ENCODE measurements at places on chromosomes 11 and 22.

GRCh38 chr11:74646215-74646614 is 53.8 kb downstream of the POLD3 start:
- DNase-seq, result no peak

DNA sequence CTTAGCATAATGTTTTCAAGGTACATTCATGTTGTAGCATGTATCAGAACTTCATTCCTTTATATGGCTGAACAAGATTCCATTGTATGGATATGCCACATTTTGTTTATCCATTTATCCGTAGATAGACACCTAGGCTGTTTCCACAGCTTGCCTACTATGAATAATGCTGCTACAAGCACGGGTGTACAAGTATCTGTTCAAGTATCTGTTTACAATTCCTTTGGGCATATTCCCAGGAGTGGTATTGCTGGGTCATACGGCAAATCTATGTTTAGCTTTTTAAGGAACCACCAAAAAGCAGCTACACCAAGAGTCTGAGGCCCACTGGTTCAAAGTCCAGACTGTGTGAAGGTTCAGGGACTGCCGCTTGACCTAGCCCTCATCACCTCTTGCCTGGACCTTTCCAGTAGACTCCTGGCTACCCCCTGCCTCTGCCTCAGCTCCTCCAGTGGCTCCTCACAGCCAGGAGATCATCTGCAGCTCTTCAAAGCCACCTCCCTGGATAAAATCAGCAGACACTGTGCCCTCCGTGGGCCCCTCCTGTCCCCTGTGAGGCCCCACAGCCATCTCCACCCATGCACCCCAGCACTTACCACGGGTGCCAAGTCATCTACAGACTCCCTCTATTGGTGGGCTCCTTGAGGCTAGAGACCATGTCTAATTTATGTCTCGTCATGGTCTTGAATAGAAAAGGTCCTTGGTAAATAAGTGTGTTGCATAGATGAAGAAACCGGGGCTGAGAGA is 160.3 kb downstream of the MN1 start:
- no peak for DNase-seq

GRCh38 chr11:111570796-111571195 is 30.3 kb downstream of the LAYN start:
- no peak for DNase-seq

- DNase-seq, result no peak
These were observed 249.3 kb downstream of the CASP12 start for GRCh38 chr11:104649002-104649401.

DNA sequence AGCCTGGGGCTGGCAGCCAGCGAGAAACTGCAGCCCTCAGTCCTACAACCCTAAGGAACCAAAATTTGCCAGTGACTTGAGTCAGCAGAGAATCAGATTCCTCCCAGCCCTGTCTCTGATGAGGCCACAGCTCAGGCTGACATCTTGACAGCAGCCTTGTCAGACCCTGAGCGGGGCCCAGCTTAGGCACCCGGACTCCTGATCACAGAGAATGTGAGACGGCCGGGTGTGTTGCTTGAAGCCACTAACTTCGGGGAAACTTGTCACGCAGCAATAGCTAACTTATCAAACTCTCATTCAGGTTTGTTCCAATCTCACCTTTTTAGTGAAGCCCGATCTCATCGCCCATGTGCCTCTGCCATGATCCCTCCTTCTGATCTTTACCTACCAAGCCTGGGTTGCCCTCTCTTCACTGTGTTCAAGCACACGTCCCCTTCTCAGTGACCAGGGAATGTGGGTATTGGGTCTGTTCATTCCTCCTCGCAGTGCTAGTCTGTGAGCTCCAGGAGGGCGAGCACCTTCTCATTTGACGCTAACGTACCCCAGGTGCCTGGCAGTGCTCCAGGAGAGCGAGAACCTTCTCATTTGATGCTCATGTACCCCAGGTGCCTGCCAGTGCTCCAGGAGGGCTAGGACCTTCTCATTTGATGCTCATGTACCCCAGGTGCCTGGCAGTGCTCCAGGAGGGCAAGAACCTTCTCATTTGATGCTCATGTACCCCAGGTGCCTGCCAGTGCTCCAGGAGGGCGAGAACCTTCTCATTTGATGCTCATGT is 280.7 kb downstream of the BRD1 start:
- no peak for DNase-seq

DNA sequence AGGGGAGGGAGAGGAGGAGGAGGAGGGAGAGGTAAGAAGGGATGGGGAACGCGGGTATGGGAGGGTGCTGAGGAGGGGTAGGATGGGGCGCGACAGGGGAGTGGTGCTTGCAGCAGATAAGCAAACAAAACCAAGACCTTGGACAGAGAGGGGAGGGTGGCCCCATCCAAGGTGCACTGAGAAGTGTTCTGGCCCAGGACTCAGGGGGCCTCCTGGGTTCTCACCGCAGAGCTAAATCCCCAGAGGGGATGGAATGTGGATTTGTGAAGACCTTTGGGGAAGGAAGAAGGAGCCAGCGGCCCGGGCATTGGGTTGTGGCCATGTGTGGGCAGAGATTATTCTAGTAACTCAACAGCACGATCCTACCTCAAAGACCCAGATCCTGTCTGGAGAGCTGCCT is 90.9 kb upstream of the LINC01488 start:
- DNase-seq, result no peak

GRCh38 chr11:7381937-7382336 is 103.4 kb upstream of the OLFML1 start:
- no peak for DNase-seq

- no peak for DNase-seq
These were observed 28.5 kb upstream of the RBX1 start for GRCh38 chr22:40922484-40923303.

DNA sequence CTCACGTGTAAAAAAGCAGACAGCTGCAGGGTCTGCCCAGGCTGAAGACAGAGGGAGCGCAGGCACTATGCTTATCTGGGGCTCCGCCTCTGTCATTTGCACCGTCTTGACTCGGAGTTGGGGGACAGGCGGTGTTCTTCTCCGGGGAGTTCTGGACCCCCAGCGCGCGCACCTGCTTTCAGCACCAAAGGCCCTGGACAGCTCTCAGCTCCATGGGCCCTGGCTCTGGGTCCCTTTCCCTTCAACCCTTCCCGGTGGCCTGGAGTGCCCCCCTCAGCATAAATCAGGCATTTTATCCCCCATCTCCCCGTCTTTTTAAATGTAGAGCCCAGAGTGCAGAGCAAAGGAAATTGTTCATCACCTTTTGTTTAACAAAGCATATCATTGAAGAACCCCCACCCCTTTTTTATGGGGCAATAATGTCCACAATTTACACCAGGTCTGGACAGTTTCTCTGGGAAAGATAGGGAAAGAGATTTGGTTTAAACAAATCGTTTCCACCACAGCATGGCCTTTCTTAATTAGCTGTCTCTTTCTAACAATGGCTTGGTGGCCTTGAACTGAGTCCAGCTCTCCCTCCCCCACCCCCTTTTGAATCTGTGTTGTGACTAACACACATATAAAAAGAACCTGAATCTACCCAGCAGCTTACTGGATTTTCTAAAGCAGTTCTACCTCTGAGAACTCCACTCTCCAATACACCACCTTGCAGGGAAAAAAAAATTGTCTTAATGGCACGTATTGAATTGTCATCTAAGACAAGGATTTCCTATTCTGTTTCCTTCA is 1.7 kb downstream of the SEZ6L start:
- no peak for DNase-seq

DNA sequence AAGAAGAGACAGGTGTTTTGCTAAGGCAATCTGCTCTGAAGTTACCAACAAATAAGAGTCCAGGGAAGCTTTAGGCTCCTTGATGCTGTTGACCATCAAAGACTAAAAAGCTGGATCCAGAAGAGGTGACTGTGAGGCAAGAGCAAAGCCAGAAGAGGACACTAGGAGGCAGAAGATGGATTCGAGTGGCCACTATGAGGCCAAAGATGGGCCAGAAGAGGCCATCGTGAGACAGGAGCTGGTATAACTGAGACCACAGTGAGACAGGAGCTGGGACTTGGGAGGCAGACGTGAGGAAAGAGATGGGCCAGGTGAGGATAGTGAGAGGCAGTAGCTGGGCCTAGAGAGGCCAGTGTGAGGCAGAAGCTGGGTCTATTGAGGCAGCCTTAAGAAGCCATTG is 37.7 kb downstream of the OR4C45 start:
- no peak for DNase-seq

DNA sequence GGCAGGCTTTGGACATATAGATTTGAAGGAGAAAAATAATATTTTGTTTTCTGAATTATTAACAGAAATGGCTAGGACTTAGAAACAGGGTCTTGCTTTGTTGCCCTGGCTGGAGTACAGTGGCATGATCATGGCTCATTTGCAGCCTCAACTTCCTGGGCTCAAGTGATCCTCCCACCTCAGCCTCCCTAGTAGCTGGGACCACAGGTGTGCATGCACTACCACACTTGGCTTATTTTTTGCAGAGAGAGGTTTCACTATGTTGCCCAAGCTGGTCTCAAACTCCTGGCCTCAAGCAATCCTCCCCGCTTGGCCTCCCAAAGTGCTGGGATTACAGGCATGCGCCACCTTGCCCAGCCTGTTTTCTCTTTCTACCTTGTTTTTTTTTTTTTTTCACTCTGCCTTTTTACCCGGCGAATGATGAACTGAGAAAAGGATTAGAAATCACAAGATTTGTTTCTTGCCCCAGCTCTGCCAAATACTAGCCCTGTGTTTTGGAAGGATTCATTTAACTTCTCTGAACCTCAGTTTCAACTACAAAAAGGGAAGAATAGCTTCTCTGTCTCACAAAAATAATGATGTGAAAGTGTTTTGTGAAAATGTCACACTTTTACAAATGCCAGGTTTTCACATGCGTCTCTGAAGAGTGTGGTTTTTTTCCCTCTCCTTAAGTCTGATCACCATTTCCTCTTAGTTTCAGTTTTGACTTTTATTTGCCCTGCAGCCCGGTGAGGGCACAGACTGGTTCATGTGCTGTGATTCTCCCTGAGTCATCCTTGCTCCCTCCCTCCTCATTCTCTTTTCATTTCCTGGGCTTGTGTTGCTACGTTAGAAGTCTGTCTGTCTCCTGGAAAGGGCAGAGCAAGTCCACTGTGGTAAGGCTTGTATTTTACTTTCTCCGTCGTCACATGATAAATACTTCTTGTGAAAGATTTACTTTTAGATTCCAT is 67.7 kb downstream of the BCL2L13 start:
- peak; percentile 67 for DNase-seq

GRCh38 chr22:39616051-39616450 is 45.5 kb downstream of the CACNA1I start:
- no peak for DNase-seq

DNA sequence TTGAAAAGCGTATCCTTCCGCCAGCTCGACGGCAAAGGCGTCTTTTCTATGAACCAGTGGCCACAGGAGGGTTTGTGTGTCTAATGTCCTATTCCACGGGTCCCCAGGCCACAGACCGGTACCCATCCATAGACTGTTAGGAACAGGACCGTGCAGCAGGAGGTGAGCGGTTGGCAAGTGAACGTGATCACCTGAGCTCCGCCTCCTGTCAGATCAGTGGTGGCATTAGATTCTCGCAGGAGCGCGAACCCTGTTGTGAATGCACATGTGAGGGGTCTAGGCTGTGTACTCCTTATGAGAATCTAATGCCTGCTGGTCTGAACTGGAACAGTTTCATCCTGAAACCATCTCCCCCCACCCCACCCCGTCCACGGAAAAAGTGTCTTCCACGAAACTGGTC is 62.7 kb upstream of the KCNQ1OT1 start:
- DNase-seq, result no peak

GRCh38 chr11:73273222-73273895 is 1.2 kb downstream of the P2RY6 start:
- no peak for DNase-seq

- no peak for DNase-seq
These were observed 128.2 kb downstream of the SNX19 start for GRCh38 chr11:130787973-130788570.

DNA sequence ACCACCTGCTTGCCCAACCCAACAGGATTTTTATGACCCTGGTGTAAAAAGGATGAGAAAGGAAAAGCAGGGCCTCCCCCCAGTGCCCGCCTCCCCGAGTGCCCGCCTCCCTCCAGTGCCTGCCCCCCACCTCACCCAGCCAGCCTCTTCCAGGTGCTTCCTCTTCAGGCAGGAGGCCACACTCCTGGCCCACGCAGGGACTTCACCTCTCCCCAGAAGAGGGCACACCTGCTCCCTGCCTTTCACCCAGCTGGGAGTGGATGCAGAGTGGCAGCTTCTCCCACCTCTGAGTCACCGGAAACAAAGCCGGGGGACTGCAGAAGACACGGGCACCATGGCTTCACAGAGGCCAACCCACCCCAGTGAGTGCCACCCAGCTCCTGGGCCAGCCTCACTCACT is 16.1 kb downstream of the CPT1A start:
- DNase-seq, result no peak

GRCh38 chr22:25942115-25942855 is 200.3 kb downstream of the MYO18B start:
- DNase-seq, result no peak

DNA sequence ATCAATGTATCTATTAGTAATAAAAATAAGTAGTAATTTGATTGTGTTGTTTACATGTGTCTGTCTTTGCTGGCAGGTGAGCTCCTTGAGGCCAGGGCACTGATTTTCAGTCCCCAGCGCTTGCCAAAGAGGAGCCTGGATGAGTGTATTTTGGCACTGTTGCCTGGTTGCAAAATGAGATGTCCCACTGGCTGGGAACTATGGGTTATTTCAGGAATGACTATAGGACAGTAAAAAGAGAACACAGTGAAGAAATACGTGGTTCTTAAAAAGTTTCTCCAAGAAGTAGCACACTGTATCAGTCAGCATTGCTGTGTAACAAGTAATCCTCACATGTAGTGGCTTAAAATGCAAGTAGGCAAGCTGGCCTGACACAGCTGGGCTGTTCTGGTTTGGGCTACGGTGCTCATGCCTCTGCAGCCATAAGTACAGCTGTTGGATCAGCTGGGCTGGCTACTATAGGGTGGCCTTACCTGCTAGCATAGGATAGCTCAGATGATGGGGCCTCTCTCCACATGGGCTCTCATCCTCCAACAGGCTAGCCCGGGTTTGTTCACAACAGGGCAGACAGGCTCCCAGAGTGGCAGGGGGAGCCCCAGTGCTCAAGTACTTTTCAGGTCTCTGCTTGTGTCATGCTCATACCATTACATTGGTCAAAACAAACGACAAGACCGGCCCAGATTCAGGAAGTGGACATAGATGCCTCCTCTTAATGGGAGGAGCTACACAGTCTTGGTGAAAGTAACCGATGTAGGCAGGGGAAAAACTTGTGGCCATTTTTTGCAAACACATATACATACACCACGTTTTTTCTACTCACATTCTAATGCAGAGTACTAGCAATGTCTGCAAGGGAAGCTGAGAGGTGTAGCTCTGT is 399.1 kb downstream of the LARGE1 start:
- peak; percentile 19 for DNase-seq

DNA sequence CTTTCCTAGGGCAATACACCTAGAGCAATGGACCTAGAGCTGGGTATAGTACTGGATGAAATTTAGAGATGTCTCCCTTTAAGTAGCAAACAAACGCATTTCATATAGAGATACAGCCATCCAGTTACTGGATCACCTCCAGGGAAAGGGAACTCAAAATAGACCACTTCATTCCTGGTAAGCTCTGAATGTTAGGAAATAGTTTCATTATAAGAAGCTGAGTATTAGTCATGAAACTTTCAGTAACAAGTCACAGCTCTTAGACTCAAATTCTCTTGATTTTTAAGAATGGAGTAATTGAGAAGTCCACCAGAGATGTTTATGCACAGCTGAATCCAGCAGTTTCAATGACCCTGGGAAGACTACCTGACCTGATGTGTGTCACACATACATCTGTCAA is 221.9 kb downstream of the FAM76B start:
- DNase-seq, result no peak

- no peak for DNase-seq
These were observed 221.2 kb downstream of the BUD13 start for GRCh38 chr11:116551576-116551975.

GRCh38 chr11:2471048-2471803 is 26.4 kb downstream of the KCNQ1 start:
- no peak for DNase-seq

GRCh38 chr22:39361496-39361895 is 11.7 kb downstream of the SYNGR1 start:
- no peak for DNase-seq
